ENCODE measurements at places on chromosomes 6 and 20. TPM values are rescaled to one million over a fixed set of nuclear protein-coding genes. Genes with fewer than 3 reads are reported as not detected.

The GPR6 gene
- not detected for total RNA-seq

The MBOAT1 gene
- total RNA-seq, result 14.7 TPM

The PKIB gene
- total RNA-seq, result 89.3 TPM

The SIRPA gene
- 50.7 TPM for total RNA-seq

The PTCRA gene
- total RNA-seq, result not detected

The WRNIP1 gene
- total RNA-seq, result 94.7 TPM

The RRP36 gene
- total RNA-seq, result 79.1 TPM

The KIFC1 gene
- total RNA-seq, result 176 TPM

The HLA-DQA1 gene
- total RNA-seq, result not detected

The ERVFRD-1 gene
- not detected for total RNA-seq
